ENCODE measurements at places on chromosomes 11 and 22.

GRCh38 chr11:57424137-57424791 is 2.7 kb downstream of the SLC43A3 start:
- no peak for DNase-seq

- no peak for DNase-seq
Observed at GRCh38 chr11:87228820-87229219, 191.1 kb downstream of the TMEM135 start.

DNA sequence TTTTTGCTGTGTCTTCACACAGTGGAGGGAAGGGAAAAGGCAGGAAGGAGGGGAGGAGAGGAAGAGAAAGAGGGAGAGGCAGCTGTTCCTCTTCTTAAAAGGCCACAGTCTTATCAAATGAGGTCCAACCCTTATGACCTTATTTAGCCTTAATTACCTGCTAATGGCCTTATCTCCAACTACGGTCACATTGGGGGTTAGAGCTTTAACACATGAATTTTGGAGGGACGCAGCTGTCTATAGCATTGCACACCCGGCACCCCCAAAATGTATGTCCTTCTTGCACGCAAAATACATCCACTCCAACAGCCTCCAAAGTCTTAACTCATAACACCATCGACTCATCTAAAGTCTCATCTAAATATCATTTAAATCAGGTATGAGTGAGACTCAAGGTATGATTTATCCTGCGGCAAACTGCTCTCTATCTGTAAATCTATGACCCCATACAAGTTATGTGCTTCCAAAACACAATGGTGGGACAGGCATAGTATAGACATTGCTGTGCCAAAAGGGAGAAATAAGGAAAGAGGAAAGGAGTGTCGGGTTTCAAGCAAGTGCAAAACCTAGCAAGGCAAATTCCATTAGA is 45.0 kb upstream of the ASPHD2 start:
- no peak for DNase-seq

DNA sequence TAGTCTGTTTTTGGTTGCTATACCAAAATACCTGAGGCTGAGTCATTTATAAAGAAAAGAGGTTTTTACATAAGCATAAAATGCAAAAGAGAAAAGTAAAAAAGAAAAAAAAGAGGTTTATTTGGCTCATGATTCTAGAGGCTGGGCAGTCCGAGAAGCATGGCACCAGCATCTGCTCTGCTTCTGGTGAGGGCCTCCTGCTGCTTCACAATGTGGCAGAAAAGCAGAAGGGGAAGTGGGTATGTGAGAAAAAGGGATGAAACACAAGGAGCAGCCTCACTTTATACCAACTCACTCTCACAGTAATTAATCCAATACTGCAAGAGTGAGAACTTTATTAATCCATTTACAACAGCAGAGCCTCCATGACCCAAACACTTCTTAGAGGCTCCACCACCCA is 47.1 kb downstream of the MTNR1B start:
- no peak for DNase-seq

DNA sequence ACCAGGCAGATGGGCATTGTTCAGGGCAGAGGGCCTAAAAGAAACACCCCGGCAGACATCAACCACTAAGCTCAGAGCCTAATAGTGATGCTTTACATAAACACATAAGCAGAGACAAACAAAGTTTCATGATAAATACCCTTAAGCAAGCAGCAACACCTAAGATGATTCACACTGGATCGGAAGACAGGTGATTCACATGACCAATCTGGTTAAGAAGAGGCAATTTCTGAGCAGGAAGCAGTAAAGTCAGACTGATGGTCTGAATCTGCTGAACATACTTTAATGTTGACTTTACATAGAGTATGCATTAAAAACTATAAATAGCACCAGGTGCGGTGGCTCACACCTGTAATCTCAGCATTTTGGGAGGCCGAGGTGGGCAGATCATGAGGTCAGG is 56.1 kb downstream of the SYN3 start:
- no peak for DNase-seq

GRCh38 chr11:74084796-74085541 is 76.1 kb upstream of the UCP3 start:
- no peak for DNase-seq

DNA sequence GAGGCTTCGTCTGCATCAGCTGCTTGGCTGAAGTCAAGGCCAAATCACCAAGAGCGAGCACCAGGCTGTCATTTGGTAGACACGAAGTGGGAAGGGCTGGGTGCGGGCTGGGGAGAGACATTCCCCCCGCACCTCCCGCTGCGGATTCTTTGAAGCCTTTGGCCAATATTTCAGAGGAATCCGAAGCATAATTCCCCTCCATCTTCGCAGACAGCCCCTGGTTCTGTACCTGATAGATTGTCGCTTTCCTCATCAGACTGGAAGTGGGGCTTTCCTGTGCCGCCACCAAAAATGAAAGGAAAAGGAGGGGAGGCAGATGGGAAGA is 15.3 kb downstream of the BLID start:
- peak; percentile 61 for DNase-seq

- DNase-seq: no peak
Observed at GRCh38 chr11:2594267-2594666, 105.5 kb downstream of the KCNQ1OT1 start.

DNA sequence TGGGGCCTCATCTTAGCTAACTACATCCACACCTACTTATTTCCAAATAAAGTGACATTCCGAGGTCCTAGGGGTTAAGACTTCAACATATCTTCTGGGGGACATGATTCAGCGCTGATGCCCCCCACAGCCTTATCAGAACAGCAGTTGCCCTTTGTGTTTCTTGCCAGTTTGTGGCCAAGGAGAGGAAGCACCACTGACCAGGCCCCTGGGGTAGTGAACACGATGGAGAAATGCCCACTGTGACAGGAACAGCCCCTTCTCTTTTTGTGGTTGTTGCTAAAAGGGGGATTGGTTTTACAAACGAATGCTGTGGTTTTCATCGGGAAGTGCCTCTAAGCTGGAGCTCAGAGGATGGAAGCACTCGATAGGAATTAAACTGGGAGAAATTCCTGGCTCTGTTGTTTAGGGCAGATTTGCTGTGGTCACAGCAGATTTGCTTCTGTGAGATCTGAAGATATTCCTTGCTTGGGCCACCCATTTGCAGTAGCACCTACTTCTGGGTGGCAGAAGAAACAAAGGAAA is 88.8 kb downstream of the ABTB2 start:
- peak; percentile 53 for DNase-seq

GRCh38 chr11:36409152-36409816 is 100.8 kb downstream of the TRAF6 start:
- DNase-seq: no peak

GRCh38 chr11:86938203-86938899 is 16.8 kb downstream of the FZD4 start:
- DNase-seq: no peak

DNA sequence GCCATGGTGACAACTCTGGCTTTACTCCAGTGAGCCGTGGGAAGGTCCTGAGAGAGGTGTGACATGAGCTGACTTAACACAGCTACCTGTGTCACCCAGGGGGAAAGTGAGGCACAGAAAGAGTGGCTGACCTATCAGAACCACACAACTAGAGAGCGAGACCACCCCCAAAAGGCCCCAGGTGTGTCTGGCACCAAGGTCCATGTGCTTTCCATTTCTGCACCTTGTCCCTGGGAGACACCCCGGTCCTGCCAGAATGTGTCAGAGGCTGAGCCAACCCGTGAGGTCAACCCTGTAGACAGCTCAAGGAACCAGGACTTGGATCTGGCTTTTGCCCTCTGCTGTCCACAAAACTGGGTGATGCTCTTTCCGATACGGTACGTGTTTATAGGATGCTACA is 9.8 kb downstream of the MAFF start:
- DNase-seq: no peak

GRCh38 chr11:67071420-67072284 is 15.0 kb downstream of the RHOD start:
- peak; percentile 54 for DNase-seq

DNA sequence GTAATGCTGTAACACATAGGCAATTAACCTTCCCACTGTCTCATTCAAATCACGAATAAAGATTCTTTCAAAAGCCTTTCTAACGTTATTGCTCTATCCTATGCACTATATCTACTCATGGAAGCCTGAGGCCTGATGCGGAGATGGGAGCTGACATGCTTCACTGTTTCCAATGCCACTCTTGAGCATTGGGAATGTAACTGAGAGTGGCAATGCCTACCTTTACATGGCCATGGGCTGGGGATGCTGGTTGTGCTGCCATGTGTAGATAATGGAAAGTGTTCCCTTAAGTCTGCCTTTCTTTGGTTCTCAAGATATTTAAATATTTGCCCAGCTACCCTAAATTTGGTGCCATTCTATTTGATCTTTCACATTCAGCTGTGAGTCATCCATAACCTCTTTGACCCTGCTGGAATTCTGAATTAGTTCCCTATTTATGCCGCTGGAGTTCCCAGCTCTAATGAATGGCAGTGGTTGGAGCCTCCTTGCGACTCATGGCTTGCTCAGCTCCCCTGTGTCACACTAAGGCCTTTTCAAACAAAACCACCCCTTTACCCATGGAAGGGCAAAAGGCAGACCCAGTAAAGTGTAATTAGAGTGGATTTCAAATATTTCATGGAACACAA is 21.4 kb upstream of the DKK3 start:
- peak; percentile 51 for DNase-seq

GRCh38 chr22:40368016-40368415 is 2.4 kb upstream of the SGSM3 start:
- DNase-seq: no peak

GRCh38 chr22:42317691-42318547 is 47.5 kb upstream of the TCF20 start:
- DNase-seq: no peak

- no peak for DNase-seq
Observed at GRCh38 chr11:86696451-86696850, 24.0 kb upstream of the ME3 start.

GRCh38 chr22:30221121-30221992 is 25.2 kb downstream of the LIF start:
- no peak for DNase-seq

DNA sequence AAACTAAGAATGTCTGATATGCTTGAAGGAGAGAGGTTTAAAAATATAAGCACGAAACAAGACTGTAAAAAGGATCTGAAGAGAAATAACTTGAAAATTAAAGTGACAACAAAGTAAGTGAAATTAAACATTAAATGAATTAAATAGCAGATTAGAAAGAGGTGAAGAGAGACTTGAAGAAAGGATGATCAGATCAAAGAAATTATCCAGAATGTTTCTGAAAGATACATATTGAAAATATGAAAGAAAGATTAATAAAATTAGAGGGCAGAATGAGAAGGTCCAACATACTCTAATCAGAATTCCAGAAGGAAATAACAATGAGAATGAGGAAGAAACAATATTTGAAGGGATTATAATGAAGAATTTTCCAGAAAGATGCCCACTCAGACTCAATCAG is 151.1 kb downstream of the FAM76B start:
- no peak for DNase-seq

DNA sequence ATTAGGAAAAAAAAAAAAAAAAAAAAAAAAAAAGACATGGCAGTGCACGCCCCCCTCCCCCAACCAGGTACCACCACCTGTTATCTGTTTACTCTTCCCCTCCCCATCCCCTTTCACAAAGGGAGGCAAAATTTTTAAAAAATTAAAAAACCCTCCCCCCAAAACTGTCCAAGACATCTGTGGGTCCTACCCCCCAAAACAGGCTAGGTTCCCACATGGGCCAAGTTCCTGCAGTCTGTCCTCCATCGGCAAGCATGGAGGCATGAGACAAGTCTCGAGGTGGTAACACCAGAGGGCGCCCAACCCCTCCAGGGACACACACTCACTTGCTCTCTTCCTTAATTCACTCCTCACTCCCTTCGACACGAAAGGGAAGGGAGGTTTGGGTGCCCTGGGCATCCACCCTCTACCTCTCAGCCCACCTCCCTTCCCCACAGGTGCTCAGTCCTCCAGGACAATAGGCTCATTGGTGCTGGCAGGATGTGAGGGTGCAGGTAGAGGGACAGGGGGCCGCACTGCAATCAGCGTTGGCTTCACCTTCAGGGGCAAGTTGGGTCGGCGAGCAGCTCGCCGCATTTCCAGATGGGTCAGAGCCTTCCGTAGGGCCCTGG is 2.2 kb upstream of the TUT1 start:
- DNase-seq: peak; percentile 61

Measured in SJSA1 (cell line).